ENCODE measurements at places on chromosomes 12 and 14.

DNA sequence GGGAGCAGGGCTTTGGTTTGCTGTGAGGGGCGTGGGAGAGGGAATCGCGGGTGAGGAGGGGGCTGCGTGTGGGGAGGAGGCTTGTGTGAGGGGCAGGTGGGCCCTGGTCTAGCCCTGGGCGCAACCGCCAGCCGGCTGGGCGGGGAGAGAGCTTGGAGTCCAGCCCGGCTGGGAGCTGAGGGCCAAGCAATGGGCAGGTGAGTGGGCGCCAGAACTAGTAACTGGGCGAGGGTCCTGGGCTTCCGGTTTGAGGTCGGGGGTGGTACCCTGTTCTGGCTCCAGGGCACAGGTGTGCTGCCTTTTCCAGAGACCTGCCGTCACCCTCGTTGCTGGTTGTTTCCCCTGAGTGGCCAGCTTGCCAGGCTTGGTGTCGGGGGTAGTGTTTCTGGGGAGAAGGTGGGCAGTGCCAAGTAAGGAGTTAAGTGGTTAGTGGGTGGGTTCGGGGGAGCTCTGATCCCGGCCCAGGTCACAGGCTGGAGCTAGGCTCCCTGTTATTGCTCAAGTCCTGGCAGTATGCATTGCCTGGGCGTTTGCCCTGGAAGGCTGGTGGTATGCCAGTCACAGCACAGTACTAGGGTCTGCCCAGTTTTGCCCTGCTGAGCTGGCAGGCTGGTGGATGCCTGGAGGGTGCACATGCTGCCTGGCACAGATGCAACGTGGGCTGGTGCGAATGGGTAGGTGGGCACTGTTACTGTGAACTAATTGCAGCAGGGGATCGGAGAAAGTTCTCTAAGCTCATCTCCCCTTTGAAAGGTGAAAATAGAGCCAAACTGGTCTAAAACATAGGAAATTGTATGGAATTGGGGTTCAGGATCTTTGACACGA, 683 bp downstream of the CIPC start:
- DNase-seq: no peak

GRCh38 chr12:131494741-131495524, 216.0 kb upstream of the SFSWAP start:
- no peak for DNase-seq

DNA sequence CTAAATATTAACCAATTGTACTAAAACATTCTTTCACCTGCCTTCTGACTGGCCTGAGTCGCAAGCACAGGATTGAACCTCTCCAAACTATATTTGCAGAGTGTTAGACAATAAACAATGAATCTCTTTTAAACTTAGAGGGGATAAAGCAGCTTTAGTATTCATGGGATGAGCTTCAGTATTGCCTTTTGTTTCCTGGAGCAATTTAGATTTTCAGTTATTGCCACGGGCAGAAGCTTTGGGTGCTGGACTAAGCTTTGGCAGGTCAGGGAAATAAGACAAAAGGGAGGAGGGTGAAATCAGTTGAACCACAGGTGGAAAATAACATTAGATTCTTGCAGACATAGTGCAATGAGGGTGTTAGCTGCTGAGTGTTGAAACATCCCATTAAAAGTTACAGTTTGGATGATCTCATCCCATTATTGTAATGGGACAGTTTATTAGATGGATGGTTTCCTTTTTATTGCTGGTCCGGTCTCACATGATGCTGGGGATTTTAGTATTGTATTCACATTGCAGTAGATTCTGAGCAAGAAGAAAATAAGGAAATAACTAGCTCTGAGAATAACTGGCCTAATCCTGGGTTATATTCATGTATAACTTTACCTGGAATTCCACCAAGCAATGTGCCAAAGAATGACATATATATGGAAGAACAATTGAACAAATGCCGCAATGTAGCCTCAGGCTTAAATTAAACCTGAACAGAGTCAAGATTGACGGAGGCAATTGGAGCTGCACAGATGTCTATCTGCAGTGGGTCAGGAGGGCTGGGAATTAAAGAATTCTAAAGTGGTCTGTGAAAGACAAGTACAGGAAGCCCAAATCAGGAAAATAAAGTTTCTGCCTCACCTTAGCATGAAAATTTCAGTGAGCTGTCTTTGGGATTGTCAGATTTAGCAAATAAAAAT, 1092.8 kb upstream of the SEL1L start:
- no peak for DNase-seq

- DNase-seq: peak; percentile 86
Observed at GRCh38 chr12:6229224-6230218, 29.3 kb downstream of the CD9 start.

DNA sequence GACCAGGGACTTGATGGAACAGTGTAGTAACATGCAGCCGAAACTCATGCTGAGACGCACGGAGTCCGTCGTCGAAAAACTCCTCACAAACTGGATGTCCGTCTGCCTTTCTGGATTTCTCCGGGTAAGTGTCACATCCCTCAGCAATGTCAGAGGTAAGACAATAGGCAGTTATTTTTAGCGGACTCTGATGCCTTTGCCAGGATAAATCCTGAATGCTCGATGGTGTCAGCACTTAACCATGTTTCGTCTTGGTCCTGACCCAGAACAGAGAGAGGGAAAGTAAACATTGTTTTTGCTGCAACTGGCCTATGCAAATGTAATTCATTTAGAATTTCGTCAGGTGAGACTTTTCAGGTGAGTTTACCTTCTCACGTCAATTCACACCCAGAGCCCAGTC, 112.3 kb downstream of the PLXNC1 start:
- DNase-seq: no peak

GRCh38 chr14:39991041-39991440, 558.8 kb upstream of the FBXO33 start:
- DNase-seq: no peak

GRCh38 chr14:92754966-92755365, 6.5 kb upstream of the LGMN start:
- no peak for DNase-seq

- DNase-seq: no peak
Observed at GRCh38 chr12:4447151-4447550, 1.5 kb upstream of the FGF6 start.
